Activated CD4-positive, alpha-beta T cell treated with anti-CD3 and anti-CD28 coated beads, Interleukin-2, amount 50 U/mL, for 4 hours (primary cell): ENCODE measurements at places on chromosomes 2 and 18.

GRCh38 chr2:101619191-101619591 is 78.3 kb upstream of the MAP4K4 start:
- no peak for DNase-seq

GRCh38 chr2:2717406-2717805 is 386.3 kb upstream of the MYT1L start:
- DNase-seq, result no peak

DNA sequence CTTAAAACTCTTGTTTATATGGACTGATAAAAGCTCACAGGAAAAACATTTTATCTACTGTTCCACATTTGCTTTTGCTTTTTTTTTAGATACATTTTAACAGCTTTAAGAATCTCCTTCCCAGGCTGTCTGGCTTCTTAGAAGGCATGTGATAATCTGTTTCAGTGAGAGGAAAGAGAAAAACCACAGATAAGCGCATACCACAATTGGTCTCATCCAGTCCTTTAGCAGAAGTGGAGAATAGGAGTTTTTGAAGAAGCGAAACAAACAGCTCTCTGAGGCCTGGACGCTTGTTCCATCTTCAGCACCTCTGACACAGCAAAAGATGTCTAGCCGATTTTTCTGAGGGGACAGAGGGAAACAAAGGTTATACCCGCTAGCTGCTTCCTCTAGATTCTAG is 37.6 kb downstream of the RMC1 start:
- DNase-seq, result no peak

DNA sequence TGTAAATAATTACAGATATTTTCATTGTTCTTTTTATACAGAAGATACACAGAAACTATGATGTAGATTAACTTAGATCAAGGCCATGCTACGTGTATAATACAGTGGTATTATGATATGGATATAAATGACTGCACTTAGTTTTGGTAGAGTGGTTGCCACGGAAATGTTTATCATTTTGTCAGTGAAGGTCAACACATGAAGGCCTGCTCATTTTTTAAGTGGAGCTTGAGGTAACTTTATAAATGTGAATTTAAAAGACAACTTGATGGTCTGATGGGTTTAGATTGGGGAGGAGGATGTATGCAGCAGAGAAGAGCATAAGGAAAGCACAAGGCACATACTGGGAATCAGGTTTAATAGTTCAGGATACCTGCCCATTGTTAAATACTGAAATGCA is 14.4 kb upstream of the BBS5 start:
- no peak for DNase-seq

DNA sequence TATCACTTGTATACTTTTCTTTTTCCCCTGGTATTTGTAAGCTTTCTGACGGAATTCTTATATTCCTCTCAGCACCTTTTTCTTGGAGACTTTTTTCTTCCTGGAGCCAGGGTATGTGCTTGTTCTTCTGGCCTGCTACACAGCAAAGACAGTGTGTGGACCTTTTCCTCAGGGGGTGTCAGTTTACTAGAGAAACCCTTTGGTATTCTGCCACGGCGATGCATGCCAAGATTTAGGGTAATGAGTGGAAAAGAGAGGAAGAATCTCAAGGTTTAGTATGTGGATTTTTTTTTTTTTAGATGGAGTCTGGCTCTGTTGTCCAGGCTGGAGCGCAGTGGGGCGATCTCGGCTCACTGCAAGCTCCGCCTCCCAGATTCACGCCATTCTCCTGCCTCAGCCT is 152.2 kb downstream of the PHLPP1 start:
- no peak for DNase-seq

DNA sequence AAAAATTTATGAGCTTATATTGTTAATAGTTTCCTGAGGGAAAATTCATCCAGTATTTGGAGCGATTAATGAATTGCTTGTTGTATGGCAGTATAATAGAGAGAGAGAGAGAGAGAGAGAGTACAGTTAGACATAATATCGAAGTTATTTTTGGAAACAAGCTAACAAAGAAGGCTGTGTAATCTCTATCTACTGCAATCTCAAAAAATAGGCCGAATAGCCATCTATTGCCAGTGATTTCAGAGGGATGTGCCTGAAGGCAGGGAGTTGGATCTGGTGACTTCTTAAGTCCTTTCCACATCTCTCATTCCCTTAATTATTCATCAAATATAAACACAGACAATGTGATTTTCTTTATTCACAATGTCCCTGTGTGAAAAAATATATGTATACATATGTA is 433.1 kb upstream of the RAB12 start:
- no peak for DNase-seq

DNA sequence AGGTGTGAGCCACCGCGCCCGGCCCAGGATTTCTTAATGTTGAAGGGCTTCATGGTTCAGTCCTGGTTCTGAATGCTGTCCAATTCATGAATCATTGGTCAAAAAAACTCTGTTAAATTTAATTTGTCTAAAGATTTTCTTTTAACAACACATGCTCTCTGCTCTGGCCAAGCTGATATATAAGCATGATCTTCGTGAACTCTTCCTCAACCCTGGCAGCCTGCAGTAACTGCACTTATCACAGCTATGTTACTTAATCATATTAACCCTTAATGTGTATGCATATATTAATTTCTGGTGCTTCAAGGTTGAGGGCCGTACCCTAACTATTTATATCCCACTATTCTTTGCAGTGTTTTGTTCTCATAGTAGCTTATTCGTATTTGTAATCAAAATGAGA is 29.4 kb upstream of the FRZB start:
- DNase-seq, result no peak

DNA sequence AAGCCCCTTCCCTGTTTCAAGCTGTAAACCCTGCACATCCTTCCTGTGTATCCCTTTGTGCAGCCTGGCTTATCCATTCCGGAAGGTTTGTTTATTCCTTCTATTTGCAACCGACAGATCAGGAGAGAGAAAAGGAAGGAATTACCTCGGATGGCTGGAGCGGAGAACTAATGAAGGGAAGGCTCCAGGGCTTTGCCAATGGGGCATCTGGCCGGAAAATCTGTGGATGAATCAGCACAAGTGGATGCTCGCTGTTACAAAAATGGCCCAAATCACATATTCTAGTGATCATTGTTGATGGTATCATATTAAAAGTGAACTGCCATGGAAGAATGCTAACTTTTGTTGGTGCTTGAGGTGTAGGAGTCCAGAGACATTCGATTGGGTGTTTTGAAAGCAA is 97.1 kb downstream of the AQP4 start:
- DNase-seq, result no peak

- no peak for DNase-seq
Measured at GRCh38 chr2:202495230-202495604, 119.1 kb downstream of the BMPR2 start.

GRCh38 chr2:209970271-209970670 is 32.2 kb upstream of the RPE start:
- DNase-seq, result no peak

DNA sequence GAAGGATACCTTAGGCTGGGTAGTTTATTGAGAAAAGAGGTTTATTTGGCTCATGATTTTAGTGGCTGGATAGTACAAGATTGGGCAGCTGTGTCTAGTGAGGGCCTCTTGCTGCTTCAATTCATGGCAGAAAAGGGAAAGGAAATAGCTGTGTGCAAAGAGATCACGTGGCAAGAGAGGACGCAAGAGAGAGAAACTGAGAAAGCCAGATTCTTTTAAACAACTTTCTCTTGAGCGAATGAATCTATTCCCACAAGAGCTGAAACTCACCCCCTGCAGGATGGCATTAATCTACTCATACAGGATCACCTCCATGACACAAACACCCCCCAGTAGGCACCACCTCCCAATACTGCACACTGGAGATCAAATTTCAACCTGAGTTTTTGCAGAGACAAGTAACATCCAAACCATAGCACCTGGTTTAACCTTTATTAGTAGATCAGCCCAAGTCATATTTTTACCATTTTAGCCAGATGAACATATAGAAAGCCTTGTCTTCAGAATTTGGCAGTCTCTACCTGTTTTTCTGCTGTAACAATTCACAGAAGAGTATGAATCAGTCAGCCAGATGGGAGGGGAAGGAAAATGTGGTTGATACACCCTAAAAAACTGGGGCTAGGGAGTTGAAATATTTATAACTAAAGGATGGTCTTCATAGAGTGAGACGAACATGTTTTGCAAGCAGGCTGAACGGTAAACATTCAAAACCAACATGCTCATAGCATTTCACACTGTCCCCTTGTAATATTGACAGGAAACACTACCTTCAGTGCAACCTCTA is 73.9 kb upstream of the NCKAP5 start:
- DNase-seq, result no peak

GRCh38 chr18:3526421-3527354 is 76.7 kb downstream of the TGIF1 start:
- no peak for DNase-seq

DNA sequence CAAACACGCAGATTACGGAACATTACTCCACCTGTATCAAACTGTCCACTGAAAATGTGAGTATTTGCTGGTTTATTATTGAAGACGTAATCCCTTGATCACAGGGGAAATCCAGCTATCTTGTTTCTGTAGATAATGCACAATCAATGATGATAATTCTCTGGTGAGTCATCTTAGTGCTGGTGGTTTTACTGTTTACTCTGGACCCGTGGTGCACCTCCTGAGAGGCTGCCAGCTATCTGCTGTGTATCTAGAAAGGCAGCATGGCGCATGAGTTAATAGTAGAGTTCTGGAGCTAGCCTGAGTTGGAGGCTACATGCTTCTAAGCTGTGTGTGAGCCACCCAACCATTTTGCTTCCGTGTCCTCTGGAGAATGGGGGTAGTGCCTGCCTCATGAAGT is 6.5 kb downstream of the NCAPH start:
- DNase-seq, result peak; percentile 24

DNA sequence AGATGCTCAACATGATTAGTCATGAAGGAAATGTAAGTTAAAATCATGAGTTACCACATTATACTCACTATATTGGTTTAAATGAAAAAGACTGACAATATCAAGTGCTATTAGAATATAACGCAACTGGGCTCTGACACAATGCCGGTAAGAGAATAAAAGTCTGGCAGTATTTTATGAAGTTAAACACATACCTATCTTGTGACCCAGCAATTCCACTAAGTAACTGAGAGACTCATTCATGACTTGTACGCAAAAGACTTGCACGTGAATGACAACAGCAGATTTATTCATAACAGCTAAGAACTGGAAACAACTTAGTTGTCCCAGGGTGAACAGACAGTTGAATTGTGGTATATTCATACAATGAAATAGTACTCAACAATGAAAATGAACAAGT is 342.1 kb downstream of the SLC4A3 start:
- DNase-seq, result no peak

- DNase-seq, result no peak
Measured at GRCh38 chr2:29810956-29811355, 110.4 kb downstream of the ALK start.

- DNase-seq, result no peak
Measured at GRCh38 chr2:224217962-224218347, 178.9 kb upstream of the SERPINE2 start.

DNA sequence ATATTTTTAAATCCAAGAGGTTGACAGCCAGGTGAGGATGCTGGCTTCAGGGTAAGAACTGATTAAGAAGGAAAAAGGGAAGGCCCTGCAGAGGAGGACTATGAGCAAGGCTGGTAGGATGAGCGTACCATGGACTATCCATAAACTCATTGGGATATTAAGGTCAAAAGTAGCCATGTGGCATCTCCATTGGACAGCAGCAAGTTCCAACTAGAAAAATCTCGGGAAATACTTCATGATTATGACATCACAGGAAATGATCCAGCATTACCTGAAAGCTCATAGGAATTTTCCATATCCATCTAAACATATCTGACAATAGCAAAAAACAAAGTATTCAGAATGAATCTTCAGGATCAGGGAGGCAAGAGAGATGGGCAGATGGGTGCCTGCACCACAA is 34.2 kb downstream of the TGFA start:
- no peak for DNase-seq

DNA sequence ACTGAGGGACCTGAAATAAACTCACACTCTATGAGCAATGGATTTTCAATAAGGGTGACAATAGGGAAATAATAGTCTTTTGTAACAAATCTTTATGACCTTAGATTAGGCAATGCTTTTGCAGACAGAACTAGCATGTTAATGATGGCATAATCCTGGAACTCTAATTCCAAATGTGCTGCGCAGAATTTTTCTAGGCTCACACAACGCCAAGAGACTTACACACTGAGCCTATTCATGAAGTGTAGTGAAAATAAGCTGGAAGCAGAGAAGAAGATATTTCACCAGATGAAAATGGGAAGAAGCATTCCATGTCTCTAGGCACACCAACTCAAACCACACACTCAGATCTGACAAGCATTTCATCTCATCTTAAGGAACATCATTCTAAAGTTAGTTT is 178.5 kb downstream of the L3MBTL4 start:
- DNase-seq, result no peak

- no peak for DNase-seq
Measured at GRCh38 chr2:154974041-154974440, 275.5 kb downstream of the KCNJ3 start.

- no peak for DNase-seq
Measured at GRCh38 chr2:215828528-215829184, 184.7 kb downstream of the MREG start.

DNA sequence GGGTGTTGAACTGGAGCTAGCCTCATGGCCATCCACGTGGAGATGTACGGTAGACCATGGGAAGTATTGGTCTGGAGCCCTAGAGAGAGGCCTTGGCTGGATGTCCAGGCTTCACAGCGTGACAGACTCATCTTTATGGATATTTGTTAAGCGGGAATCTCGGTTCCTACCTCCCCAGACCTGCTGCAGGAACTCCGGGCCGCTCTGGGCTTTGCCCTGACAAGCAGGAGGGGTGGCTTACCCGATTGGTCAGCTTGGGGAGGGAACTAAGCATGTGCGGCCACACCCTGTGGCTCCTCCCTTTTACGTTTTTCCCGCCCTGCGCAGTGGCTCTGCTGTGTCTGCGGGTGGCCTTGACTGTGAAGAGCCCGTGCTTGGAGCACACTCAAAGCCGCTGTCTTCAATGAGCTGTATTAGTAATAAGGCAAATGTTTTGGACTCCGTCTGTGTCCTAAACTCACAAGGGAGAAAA is 52.3 kb downstream of the PAPOLG start:
- no peak for DNase-seq

DNA sequence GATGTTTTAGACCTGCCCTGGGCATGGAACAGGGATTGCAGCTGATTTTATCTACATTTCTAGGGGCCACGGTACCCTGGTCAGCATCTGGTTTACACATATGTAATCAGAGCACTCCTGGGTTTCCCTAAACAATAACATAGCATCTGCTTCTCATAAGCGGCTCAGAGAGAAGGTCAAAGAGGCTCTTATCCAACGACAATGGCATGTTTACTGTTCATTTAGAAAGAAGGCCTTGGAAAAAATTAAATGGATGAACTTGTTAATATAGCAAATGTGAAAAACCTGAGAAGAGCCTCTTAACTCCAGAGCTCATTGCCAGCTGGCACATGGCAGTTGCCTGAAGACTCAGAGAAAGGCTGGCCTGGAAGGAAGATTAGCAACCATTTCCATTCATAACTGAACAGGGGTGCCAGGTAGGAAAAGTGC is 202.8 kb upstream of the THUMPD2 start:
- DNase-seq, result no peak

DNA sequence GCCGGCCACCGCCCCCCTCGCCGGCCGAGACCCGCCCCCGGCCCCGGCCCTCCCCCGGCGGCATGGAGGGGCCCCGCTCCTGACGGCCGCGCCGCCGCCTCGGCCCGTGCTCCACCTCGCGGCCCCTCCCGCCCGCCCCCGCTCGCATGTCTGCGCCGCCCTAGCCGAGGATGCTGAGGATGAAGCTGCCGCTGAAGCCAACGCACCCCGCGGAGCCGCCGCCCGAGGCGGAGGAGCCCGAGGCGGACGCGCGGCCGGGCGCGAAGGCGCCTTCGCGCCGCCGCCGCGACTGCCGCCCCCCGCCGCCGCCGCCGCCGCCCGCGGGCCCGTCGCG is 397 bp downstream of the ZCCHC2 start:
- DNase-seq, result no peak
